ENCODE measurements at places on chromosomes 7 and 10.

GRCh38 chr7:43791-44540 lies 148.4 kb upstream of the FAM20C start:
- no peak for DNase-seq

DNA sequence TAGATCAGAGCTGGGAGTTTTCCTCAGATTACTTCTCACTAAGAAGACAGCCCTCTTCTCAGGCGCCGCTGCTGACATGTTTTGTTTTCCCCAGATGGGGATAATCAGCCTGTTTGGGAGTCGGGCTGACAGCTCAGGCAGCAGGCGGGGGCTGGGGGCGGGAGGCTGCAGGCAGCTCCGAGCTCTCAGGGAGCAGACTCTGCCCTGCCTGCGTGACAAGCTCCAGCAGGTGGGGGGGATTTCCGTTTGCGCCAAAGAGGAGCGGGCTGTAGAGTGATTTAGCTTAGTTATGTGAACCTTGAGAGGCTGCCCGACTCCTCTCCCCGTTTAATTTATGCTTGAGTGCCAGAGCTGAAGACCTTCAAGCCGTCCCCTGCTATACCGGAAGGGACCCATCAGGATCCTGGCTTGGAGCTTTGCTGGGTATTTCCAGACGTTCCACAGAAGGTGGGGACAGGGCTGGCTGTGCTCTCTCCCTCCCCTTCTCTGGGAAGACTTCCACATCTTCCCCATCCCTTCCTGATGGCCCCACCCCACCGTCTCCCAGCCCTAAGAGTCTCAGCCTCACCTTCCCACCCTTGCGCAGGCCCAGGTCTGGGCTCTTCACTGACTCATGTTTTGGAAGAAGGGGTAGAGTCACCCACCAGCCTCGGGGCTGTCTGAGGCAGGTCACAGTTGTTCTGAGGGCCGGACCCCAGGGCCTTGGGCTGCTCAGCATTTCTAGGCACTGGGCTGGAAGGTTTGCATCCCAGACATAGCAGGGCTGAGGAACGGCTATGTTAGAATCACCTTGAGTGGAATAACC lies 24.7 kb upstream of the ADCYAP1R1 start:
- no peak for DNase-seq

DNA sequence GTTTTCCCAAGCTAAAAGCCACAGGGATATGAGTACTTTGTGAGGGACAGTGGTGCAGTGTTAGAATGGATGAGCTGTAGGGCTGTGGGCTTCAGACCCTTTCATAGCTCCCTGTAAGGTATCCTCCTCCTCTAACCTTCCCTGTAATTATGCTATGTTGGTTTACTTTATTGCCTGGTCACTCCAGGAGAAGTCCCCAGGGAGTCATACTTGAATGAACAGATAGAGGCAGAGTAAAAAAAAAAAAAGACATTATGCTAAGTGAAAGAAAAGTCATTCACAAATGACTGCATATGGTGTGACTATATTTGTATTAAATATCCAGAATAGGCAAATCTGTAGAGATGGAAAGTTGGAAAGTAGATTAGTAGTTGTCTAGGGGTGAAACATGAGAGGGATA lies 434.4 kb downstream of the AUTS2 start:
- DNase-seq = no peak

- DNase-seq = no peak
These were observed 253.9 kb downstream of the PPP1R3A start for GRCh38 chr7:113664867-113665266.

DNA sequence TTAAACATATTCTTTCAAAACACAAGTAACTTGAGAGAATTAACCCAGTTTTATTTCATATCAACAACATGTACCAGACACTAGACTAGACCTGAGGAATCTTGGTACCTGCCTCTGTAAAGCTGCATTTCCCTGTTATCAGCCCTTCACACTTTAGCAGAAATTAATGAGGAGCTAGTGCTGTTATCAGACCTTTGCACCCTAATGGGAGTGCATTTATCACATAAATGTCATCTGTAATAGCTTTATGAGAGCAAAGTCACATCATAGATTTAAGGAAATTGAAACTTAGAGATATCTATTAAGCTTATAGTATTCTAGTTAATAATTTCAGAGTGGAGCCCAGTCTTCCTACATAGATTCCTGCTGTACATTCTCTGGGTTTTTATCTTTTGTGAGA lies 270.4 kb upstream of the YAE1 start:
- no peak for DNase-seq

DNA sequence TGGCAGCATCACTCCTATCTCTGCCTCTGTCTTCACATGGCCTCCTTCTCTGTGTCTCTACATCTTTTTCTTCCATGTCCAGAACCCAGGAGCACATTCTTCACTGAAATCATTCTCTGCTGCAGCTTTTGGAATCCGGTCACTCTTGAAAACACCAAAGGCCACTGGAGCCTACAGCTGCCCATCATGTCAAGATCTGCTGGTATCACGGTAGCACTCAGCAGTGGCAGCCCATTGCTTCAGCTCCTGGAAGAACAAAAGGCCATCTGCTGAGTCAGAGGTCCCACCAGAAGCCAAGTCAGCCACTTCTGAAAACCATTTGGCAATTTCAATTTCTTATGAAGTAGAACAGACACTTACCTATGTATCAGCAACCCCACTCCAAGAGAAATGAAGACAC lies 6.1 kb upstream of the PCBD1 start:
- no peak for DNase-seq

DNA sequence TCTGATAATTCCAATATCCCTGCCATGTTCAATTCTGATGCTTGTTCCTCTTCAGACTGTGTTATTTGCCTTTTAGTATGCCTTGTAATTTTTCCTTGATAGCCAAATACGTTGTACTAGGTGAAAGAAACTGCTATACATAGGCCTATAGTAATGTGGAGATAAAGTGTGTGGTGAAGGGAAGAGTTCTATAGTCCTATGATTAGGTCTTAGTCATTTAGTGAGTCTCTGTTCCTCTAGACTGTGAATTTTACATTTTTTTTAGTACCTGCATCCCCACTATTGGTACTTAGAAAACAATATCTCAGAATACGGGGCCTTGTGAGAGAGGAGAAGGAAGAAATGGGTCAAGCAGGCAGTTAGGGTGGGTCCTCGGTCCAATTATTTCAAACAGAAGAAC lies 59.6 kb upstream of the SEMA3E start:
- no peak for DNase-seq

DNA sequence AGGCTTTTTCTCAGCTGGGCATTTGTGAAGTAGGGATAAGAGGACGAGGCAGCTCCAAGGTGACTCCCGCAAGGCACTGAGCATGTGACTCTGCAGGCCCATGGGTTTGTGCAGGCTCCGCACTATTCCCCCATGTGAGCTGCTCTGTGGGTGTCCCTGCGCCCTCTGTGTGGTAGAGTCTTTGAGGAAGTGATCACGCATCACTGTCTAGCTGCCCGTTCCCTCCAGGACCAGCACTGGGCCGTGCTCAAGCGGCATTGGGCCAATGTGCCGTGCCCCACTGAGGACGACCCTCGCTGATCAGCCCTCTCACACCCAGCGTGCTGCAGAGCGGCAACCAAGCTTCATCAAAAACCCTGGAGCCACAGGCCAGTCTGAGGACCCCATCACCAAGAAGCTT lies 7.5 kb downstream of the PRKAG2 start:
- no peak for DNase-seq

DNA sequence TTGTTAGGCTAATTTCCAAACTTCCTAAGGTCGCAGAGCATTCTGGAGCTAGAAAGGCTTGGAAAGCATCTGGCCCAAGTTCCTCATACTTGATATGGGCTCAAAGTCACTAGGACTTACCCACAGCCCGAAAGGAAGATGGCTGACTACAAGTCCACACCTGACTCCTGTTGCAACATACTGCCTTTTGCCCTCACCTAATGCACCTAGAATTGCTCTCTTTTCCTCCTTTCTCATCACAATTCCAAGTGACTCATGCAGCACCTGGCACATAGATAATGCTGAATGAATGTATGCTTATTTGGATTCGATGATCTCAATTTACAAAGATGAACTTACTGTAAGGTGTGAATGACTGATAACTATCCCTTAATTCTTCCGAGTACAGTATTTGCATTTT lies 131.5 kb downstream of the SORBS1 start:
- no peak for DNase-seq

DNA sequence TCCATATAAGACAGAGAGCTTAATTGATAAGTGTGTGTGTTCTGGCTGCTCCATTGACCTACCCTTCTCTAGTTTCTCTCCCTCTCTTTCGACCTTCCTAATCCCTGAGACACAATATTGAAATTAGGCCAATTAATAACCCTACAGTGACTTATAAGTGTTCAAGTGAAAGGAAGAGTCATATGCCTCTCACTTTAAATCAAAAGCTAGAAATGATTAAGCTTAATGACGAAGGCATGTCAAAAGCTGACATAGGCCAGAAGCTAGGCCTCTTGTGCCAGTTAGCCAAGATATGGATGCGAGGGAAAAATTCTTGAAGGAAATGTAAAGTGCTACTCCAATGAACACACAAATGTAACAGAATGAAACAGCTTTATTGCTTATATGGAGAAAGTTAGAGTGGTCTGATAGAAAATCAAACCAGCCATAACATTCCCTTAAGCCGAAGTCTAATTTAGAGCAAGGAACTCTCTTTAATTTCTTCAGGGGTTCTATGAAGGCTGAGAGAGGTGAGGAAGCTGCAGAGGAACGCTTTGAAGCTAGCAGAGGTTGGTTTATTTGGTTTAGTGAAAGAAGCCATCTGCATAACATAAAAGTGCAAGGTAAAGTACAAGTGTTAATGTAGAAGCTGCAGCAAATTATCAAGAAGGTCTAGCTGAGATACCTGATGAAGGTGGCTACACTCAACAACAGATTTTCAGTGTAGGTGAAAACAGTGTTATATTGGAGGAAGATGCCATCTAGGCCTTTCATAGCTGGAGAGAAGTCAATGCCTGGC lies 53.8 kb downstream of the ST7 start:
- DNase-seq = no peak

DNA sequence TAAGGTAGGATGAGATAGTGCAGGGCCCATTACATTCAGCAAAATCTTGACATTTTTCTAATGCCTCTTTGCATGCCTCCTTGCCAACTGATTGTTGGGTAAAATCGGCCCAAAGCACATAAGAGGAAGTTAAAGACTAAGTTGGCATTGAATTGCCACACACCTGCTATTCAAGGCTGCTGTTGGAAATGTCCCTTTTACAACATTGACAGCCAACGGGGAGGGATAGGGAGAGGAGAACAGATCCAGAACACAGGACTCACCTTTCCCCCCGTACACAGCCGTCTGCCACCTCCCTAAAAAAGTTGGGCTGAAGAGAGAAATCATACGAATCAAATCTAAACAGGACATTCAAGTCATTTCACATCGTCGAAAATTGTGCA lies 695 bp downstream of the FAM237B start:
- DNase-seq = no peak

DNA sequence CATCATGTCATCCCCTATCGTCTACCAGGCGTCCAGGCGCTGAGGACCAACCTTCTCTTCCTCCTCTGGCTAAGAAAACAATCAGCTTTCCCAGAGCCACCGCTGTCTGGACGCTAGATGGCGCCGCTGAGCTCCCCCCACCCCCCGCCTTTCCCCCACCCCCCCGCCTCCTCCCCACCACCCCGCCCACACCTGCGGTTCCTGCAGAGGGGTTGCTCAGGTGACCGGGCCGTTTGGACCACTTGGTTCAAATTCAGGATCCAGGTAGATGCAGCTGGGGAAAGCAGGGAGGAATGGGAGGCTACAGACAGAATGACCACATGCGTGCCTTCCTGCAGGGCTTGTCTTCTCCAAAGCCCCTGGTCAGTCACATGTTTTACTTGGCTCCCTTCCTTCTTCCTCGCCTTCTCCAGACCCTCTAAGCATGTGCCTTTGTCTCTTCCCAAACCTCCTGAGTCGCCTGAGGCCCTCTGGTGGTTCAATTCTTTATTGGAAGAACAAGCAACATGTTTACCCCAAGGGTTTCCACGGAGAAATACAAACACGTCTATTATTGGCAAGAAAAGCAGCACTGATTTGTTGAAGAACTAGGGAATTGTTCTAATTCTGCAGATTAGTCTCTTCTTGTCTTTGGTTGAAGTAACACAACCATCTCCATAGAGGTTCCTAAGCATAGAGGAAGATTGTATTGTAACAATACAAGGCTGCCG lies 24.7 kb downstream of the AOC1 start:
- DNase-seq = no peak

DNA sequence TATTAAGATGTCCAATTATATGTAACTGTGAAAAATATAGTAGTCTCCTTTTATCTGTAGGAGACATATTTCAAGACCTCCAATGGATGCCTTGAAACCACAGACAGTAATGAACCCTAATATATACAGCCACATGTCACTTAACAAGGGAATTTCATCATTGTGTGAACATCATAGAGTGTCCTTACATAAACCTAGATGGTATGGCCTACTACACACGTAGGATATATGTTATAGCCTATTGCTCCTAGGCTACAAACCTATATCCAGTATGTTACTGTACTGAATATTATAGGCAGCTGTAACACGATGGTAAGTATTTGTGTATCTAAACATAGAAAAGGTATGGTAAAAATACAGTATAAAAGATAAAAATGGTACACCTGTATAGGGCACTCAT lies 32.4 kb downstream of the MTPN start:
- DNase-seq = no peak

- DNase-seq = no peak
These were observed 4.6 kb downstream of the MARVELD1 start for GRCh38 chr10:97718178-97718577.

- no peak for DNase-seq
These were observed 23.8 kb upstream of the SLF2 start for GRCh38 chr10:100888957-100889356.

DNA sequence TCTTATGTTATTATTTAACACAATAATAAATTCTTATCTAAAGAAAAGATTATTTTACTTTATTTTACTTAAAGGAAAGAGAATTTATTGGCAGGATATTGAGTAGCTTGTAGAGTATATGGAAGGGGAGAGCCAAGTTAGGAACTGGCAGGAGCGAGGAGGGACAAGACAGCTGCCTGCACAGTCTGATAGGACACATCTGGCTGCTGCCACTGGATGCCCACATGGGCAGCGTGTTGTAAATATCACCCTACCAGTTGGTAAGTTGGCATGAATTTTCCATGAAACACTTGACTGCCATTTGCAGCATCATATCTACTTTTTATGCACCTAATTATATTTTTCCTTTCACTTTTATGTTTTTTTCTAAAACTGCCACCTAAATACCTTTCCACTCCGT lies 19.6 kb downstream of the SRI start:
- DNase-seq = no peak

GRCh38 chr10:75197906-75198305 lies 12.7 kb upstream of the VDAC2 start:
- DNase-seq = no peak

GRCh38 chr10:91589015-91589657 lies 43.7 kb downstream of the PPP1R3C start:
- DNase-seq = peak; percentile 64

- no peak for DNase-seq
These were observed 172.7 kb upstream of the HPS1 start for GRCh38 chr10:98619446-98619845.

- no peak for DNase-seq
These were observed 26.7 kb downstream of the ELMO1 start for GRCh38 chr7:37421861-37422500.

- DNase-seq = no peak
These were observed 10.4 kb upstream of the SMC3 start for GRCh38 chr10:110556969-110557601.
